ENCODE measurements at places on chromosomes 5 and 9. TPM values are rescaled to one million over a fixed set of nuclear protein-coding genes. Genes with fewer than 3 reads are reported as not detected.
A peak's percentile ranks its signal among the peaks of the same experiment; 100 is the strongest.

DNA sequence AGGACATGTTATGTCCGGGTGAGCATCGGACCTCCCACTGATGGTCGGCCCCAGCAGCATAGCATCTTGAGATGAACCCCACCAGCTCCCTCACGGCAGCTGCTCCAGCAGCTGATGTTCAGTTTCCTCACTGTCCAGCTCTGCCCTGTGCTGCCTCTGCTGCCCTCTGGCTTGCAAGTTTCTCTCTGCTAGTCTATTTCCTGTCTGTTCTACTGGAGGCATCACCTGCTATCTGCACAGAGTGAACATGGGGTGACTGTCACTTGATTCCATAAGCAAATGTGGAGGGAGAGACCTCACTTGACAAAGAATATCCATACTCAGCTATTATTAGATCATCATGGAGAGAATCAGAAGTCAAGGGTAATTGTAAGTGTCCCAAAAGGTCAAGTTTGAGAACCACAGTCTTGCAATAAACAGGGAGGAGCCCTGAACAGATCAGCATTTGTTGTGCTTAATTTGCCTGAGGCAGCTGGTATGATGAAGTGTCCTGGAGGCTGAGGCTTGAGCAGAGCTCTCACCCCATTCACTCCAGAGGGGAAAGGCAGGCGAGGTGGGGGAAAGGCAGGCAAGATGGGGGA is 702.8 kb downstream of the SEMA5A start:
- no peak for DNase-seq

- DNase-seq, result no peak
These were observed 295.0 kb downstream of the PDE4D start for GRCh38 chr5:59598547-59598874.

DNA sequence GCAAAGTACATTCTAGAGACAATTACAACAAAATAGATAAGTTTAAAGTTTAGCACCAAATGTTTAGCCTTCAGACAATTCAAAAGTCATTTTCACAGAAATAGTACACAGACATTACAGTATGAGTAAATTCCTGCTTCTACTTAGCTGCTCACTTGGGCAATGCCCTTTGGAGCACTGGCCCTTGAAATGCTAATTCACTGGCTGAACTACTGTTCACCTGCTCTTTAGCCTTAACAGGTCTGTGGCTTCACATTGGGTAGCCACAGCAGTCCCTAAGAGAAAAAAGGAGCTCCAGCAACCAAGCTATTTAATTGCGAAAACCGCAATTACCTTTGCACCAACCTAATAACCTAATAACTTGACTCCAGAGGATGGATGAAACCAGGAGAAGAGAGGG is 916.2 kb upstream of the DMAC1 start:
- DNase-seq, result no peak

GRCh38 chr9:109579191-109579948 is 81.3 kb upstream of the PTPN3 start:
- no peak for DNase-seq

- DNase-seq, result no peak
These were observed 106.0 kb upstream of the KIF2A start for GRCh38 chr5:62199792-62200716.

- no peak for DNase-seq
These were observed 115.4 kb upstream of the GNA14 start for GRCh38 chr9:77763566-77763965.

- DNase-seq, result peak; percentile 61
These were observed 6.2 kb upstream of the KLF9 start for GRCh38 chr9:70420441-70421271.

DNA sequence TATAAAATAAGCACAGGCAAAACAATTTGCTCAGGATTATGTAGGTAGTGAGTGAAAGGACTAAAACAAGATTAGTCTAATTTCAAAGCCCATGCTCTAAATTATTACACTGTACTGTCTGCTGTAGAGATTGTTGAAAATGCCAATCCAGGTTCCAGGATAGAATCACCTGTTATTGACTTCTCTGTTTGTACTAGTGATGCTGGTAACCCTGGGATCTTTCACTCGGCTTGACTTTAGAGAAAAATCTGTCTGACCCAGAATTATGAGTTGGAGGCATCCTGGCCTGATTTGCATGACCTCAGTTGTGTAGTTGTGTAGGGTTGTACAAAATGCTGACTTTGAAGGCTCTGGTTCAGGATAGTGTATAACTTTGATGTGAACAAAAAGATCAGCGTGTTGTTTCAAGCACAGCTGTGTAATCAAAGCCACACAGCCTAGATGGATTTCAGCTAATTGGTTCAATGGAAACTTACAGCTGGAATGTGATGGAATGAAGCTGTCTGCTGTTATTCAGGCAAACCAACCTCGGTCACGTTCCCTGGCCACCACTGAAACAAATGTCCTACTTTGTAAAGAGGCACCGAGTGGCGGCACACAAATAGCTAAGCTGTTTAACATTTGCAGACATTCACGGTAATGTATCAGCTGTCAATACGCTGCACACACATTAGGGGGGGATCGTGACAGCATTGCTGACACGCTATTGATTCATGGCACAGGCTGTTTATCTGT is 340.3 kb downstream of the KCTD16 start:
- no peak for DNase-seq

DNA sequence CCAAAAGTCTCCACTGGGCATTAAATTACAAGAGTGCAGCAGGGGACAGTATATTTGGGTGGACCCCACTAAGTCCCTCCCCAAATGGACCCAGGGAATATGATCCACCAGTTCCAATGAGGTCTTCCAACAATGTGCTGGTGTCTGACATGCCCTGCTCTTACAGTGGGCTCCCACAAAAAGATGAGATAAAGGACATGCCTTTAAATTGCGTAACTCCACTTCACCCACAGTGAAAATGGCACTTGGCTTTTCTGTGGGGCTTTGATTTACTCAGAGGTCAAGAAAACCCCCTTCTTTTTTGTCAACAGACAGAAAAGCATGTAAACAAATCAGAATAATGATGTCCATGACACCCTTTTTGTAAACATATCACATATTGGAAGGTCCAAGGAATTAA is 336.5 kb downstream of the EBF1 start:
- DNase-seq, result no peak

DNA sequence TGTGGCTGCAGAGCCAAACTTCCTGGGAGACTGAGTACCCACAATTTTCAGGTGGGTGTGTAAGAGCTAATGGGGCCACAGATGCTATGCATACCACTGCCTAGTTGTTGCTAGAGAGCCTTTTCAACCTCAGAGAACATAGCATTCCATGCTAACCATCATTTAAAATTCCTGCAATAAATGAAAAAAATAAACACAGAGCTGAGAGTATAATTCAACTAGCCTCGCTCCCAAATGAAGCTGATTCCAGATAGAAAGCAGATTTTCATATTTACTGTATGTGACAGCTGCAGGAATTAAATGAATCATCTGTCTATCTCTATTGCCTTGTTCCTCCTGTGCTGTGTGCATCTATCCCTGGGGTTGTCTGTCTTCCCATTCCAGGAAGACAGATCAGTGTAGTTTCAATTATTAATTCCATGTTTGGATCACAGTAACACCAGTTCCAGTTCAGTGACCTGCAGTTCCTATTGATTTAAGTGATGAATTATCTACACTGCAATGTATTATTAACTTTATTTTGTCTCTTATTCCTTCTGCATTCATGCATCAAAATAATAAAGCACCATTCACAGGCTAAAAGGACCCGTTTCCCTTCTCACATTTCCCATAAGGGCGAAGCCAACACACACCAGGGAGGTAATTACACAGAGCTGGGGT is 324.5 kb downstream of the SLIT3 start:
- no peak for DNase-seq

- no peak for DNase-seq
These were observed 439.0 kb upstream of the MPDZ start for GRCh38 chr9:13718539-13718938.

DNA sequence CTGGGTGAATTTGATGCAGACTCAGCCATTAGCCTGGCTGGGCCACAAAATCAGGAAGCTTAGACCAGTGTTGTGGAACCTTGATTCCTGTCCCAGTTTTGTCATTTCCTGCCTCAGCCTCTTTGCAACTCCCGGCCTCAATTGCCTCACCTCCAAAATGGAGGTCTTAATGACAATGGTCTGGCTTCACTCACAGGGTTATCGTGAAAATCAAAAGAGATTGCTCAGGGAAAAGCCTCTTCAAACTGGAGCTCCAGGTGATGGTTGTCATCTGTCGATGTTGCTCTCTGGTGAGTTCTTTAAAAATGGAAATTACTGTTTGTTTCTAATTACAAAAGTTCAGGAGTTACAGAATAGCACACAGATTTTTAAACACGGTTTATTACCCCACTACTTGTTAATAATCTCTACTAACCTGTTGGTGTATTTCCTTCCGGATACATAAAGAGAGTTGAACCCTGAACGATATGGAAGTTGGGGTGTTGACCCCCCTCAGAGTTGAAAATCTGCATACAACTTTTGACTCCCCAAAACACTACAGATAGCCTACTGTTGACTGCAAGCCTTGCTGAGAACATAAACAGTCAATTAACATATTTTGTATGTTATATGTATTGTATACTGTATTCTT is 109.9 kb upstream of the CPEB4 start:
- DNase-seq, result no peak

- DNase-seq, result peak; percentile 22
These were observed 296.5 kb downstream of the ARHGAP26 start for GRCh38 chr5:143066556-143067281.

TMC1 gene
- total RNA-seq, result not detected

PCDHGA10 gene
- 0.40 TPM for total RNA-seq

FGF18 gene
- total RNA-seq, result 1.3 TPM

ST8SIA4 gene
- total RNA-seq, result 27.2 TPM

YTHDC2 gene
- total RNA-seq, result 25.4 TPM

KCTD16 gene
- not detected for total RNA-seq
